Activated T-cell treated with anti-CD3 and anti-CD28 coated beads, Interleukin-2, amount 50 U/mL, for 24 hours (primary cell): ENCODE measurements at places on chromosomes 12 and 14.

DNA sequence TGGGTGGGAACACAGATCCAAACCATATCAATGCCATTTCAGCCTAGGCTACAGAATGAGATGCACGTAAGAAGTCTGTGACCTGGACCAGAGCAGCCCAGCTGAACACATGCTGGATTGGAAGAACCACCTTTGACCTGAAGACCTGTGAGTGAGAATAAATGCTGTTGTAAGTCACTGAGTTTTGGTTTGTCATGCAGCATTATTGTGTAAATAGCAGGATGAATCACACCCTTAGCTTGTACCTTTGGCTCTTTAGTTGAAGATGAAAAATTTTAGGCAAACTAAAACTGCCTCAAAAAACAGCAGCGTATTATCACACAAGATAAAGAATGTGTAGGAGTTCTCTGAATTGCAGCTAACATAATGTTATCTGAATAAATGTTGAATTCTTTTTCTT, 199.4 kb upstream of the LRIG3 start:
- no peak for DNase-seq

- no peak for DNase-seq
Measured at GRCh38 chr12:1591543-1591942, 2.8 kb downstream of the FBXL14 start.

DNA sequence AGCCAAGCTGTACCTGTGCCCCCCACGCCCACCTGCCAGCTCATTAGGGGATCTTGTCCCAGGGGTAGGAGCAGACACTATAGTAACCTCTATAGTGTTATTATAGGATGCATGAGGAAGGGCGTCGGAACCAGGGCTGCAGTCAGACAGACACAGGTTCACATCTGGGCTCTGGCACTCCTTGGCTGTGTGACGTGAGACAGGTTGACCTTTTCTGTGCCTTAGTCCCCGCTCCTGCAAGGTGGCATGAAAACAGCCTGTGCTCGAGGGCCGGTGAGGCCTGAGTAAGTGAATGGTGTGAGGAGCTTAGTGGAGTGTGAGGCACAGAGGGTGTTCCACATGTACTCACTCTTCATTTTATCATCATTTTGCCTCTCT, 19.0 kb downstream of the ASB2 start:
- no peak for DNase-seq

GRCh38 chr12:102059343-102059742, 2.4 kb downstream of the WASHC3 start:
- no peak for DNase-seq

GRCh38 chr12:69129017-69129416, 110.4 kb upstream of the CPSF6 start:
- no peak for DNase-seq

DNA sequence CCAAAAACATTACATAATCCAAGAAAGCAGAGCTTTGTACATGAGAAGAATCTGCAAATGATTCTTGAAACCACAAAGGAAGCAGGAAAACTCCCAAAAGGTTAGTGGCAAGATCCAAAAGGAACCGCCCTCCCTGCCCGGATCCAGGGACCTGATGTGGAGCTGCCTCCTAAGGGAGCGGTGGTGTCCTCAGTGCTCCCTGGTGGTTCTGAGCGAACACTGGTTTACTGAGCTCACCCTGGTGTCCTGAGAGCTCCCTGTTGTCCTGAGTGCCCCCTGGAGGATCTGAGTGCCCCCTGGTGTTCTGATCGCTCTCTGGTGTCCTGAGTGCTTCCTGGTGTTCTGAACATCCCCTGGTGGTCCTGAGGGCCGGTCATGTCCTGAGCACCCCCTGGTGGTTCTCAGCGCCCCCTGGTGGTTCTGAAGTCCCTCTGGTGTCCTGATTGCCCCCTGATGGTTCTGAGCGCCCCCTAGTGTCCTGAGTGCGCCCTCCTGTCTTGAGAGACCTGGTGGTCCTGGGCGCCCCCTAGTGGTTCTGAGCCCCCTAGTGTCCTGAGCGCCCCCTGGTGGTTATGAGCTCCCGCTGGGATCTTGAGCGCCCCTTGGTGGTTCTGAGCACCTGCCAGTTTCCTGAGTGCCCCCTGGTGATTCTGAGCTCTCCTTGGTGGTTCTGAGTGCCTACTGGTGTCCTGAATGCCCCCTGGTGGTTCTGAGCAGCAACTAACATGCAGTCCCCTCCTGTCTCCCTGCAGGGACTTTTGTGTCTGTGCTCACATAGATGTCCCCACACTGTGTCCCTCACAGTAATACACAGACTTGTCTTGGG, 891.1 kb downstream of the TMEM121 start:
- DNase-seq: peak; percentile 89

- no peak for DNase-seq
Measured at GRCh38 chr14:73802431-73803188, 49.0 kb upstream of the PTGR2 start.

- DNase-seq: no peak
Measured at GRCh38 chr12:6345319-6346091, 3.6 kb upstream of the TNFRSF1A start.

DNA sequence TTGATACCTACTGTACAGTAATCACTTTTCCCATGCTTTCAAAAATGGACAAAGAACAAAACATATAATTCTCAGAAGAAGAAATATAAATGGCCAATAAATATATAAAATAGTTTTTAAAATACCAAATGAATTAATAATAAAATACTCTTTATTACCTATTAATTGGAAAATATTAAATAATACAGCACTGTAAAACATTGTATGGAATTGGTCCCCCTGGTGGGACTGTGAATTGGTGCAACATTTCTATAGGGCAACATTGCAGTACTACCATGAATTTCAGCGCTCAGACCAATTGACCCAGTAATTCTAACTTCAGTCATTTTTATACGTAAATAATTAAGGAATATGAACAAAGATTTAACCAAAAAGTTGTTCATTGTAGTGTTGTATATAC, 162.6 kb downstream of the PELI2 start:
- no peak for DNase-seq

DNA sequence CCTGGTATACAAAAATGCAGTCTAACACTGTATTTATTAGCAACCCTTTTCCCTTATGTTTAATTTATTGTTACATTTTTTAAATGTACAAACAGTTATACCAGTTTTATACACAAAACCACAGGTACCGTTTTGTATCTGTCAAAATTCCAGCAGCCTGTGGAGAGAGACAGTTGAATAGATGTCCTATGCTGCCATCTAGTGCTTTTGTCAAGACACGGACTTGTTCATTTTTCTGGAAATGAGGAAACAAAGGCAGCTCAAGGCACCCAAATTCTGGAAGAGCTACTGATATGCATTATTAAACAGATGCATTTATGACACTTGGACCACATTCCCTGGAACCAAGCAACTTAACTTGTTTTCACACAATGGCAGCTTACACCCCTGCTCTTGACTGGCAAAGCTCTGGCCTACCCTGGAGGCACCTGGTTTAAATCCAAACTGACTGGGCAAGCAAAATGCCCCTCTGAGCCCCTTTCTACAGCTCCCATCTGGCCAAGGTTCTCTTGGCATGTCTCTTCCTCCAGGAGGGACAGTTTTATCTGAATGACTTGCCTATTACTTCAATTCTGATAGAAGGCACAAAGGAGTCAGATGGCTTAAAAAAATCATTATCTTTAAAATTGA, 286.9 kb upstream of the PRKD1 start:
- DNase-seq: no peak

DNA sequence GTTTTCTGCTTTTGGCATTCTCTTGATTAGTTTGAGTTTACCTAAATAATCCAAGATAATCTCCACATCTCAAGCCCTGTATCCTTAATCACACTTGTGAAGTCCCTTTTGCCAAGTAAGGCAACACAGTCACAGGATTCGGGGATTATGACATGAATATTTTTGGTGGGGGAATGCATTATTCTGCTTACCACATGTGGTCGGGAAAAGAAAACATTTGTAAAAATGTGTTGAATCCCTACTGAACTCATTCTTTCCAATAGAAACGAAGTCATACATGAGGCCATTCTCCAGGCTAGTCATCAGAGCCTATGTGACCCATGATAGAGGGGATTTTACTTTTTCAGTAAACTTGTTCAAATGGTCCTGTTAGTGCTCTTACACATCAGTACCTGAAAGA, 58.5 kb upstream of the PRICKLE1 start:
- DNase-seq: no peak

DNA sequence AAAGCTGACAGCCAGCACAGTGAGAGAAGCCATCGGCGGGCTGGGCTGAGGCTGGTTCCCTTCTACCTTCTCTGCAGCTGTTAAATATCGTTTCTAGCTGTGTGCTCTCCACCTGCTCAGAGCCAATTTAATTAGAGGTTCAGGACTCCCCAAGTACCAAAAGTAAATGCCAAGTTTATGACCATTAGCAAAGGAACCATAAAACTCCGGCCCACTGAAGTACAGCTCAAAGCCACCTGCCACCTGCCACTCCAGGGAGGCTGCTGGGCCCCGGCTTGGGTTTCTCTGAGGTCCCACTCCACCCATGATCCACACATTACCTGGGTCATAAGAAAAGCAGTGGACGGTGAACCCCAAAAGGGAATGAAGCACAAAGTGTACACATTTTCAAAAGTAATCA, 272.8 kb downstream of the KSR2 start:
- DNase-seq: no peak

- no peak for DNase-seq
Measured at GRCh38 chr14:24866067-24866639, 183.8 kb downstream of the STXBP6 start.

DNA sequence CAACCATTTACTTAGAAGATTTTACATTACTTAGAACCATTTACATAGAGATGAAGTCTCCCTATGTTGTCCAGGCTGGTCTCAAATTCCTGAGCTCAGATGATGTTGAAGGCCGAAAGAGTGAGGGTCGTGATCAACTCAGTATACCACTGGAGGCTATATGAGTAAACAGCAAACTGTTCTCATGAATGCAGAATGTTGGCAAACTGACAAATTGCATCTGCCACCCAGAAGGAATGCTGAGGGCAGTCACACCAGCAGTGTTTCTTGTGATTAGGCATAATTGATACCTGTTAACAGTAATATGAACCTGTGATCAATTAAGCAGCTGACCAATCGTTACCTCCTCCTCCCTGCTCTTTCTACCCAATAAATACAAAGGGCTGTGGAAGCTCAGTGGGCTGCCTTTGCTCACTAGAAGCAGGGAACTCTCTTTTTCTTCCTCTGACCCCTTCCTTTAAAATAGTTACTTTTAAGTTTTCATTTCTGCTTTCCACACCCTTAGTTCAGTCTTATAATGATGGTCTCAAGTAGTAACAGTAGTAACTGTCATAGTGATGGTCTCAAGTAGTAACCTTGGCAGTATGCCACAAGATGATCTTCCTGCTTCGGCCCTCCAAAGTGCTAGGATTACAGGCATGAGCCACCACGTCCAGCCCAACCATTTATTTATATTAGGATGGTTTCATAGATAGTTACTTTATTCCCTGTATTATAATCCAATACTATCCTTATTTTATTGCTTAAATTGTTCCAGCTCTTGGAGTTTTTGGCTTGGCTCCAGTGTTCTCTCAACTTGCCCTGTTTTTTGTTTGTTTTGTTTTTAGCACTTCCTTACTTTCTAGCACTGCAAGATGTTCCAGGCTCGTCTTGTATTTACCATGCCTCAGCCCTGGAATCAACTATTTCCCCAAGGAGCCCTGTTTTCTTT, 25.8 kb downstream of the LIMA1 start:
- no peak for DNase-seq

DNA sequence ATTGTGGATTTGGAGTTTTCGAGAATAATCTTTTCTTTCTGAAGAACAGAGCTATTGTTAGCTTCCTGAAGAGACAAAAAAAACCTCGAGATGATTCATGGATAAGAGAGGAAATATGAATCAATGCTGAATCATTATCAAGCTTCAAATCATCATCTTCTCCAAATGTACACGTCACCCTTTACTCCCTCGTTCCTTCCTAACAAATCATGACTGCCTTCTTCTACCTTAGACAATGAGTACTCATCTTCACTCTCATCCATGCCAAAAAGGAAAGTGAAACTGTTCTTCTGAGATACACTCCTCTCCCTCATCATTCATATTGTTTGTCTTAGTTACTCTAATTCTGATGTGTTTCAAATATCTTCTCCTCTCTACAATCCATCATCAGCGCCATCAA, 1115.8 kb upstream of the ATXN7L3B start:
- DNase-seq: no peak

DNA sequence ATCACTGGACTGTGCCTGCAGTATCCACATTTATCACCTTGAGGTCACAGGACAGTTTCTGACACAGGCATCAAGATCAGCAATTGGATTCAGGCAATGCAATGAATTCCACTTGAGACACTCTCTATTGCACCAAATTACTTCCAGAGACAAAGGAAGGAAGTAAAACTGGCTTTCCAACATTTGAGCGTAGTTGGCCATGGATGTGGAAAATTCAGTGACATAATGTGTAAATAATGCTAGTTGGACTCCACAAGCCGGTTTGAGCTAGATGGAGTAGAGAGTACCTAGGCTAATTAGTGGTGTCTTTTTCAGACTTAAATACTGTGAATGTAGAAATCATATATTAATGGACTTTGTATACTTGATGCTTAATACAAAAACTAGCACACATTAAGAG, 168.3 kb upstream of the SYT1 start:
- DNase-seq: no peak

GRCh38 chr12:92516277-92516600, 186.6 kb upstream of the PLEKHG7 start:
- no peak for DNase-seq

- DNase-seq: no peak
Measured at GRCh38 chr14:96722736-96723135, 74.4 kb upstream of the VRK1 start.

- DNase-seq: no peak
Measured at GRCh38 chr12:2382370-2383155, 329.8 kb downstream of the CACNA1C start.

DNA sequence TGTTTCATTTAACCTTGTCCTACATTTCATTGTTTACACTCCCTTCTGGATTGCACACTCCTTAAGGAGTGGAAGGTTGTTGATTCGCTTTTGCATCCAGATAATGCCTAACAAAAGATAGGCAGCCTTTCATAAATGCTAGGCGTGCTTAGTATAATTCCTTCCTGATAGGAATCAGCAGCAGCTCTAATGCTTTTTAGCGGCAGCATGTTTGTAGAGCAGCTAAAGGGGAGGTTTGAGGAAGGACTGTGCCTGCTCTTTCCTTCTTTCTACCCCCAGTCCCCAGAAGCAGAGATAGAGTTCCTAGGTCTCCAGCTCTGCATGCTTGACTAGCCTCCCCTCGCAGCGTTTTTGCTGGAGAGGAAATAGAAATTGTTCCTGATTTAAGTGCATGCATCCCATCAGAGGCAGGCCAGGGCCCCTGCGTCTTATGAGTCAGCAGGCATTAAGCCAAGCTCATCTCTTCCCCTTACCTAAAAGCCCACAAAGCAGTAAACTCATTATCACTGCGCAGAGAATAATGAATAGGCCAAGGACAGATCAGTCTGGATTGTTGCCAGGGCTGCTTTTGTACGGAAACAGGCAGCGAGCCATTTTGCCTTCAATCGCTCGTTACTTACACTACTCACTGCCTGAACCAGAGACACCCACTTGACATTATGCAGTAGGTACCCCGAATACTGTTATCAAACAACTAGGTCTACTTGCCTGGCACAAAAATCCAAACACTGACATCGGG, 14.0 kb upstream of the TBPL2 start:
- no peak for DNase-seq

- DNase-seq: no peak
Measured at GRCh38 chr12:97292588-97292987, 170.0 kb upstream of the RMST start.
